ENCODE measurements at places on chromosomes 7 and 10.

DNA sequence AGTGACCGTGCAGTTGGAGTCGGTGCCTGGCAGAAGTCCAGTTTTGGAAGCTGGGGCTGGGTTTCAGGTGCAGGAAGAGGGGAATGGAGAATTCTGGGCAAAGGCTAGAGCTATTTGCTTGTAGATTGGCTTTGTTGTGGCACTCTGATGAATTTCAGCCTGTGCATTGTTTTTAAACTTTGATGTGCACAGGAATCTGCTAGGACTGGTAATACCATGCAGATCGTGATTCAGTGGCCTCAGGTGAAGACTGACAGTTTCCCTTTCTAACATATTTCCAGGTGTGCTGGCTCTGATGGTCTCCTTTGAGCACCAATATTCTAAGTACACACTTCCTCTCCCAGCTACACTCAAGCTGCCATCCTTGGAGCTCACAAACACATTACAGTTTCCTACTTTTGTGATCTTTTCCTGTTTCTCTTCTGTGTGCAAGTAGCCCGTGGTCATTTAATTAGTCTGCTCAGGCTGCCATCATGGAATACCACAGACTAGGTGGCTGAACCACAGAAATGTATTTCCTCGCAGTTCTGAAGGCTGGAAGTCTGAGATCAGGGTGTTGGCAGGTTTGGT, 55.6 kb downstream of the NOC3L start:
- no peak for DNase-seq

DNA sequence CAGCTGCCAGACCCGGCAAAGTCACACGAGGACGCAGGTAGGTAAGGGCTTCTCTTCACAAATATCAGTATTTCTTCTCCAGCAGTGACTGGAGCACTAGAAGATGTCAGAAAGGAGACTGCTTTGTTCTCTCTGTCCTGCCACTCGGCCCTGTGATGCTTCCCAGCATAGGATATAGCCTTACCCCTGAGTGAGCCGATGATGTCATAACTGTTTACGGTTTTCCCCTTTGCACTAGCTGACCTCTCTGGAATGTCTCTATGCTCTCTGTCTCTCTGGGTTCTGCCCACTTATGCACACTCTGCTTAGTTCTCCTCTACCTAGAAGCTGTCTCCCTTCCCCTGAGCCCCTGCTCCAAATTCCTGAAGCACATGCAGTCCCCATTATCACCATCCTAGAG, 167.5 kb upstream of the PODXL start:
- DNase-seq, result no peak

GRCh38 chr7:35530124-35531109, 164.5 kb downstream of the HERPUD2 start:
- DNase-seq, result no peak

DNA sequence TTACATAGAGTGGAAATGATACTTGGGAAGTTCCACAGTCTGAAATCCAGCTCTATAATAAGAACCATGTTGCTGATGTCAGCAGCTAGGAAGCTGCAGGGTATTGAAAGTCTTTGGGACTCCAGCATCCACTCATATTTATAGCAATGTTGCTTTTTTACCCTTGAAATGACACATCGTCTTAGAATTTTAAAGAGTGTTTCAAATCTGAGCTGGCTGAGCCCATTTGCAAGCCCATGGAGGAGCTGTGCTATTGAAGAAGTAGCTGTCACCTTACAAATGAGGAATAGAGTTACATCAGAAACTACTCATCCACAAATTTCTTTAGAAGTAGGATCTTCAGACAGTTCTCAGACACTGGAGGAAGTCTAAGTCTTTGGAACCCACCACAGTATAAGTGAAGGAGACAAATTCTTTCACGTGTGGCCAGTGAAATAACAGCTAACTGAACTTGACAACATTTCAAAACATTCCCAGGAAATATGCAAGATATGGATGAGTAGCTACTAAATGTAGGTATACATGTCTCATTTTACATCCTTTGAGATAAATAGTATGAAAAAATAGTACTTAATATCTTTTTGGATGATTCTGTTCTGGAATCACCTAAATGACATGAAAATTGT, 203.6 kb downstream of the ZNF365 start:
- DNase-seq, result no peak

GRCh38 chr10:88982366-88982765, 8.2 kb upstream of the FAS start:
- no peak for DNase-seq

DNA sequence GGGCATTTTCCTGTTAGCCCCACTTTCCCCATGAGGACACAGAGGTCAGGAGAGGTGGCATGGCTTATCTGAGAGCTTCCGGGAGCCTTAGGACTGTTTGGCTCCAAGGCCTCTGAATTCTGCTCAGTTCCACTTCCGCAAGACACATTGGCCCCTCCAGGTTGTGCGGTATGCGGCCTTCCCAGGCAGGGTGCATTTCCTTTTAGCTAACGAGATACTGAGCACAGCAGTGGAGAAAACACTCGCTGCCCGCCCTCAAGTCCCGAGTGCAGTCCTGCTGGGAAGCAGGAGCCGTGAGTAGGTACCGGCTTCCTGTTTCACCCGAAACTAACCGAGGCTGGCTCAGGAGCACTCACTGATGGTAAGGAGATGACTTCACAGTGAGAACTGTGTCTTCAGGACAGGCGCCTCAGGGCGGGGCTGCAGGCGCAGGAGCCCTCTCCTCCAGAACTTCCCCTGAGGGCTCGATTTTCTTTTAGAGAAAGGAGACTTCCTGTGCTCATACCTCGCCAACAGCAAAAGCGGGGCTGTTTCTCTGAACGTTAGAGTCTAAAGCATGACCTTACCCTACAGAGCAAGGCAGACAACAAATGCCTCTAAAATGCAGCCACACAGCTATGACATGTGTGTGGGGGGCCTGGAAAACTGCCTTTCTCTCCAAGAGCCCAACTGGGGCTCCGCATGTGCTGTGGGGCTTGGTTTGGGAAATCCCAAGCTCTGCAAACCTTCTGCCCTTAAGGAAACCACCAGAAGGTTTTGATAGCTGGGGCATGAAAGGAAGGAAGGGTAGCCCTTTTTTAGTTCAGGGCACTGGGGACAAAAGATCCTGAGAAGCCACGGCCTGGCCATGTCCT, 25.9 kb downstream of the RGS10 start:
- DNase-seq, result no peak

DNA sequence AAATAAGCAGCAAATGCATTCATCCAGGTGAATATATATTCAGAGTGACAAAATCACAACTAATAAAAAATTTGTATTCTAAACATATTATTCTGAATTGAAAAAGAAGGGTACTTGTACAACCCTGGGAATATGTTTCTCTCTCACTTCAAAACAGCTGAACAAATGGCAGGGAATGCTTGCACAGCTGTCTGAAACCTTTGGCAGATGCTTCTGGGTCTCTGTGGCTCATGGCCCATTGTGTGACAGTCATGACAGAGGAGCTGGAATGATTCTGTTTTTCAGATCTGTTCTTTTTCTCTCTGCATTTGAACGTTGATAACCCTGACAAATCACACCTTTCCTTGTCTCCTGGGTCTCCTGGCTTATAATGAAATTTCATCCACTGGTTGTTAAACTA, 275.7 kb upstream of the FZD1 start:
- no peak for DNase-seq

- peak; percentile 30 for DNase-seq
These were observed 134.3 kb upstream of the TNRC18 start for GRCh38 chr7:5557920-5558401.

- no peak for DNase-seq
These were observed 210.5 kb downstream of the CHCHD3 start for GRCh38 chr7:132871419-132871818.

- DNase-seq, result no peak
These were observed 411.7 kb upstream of the NRP1 start for GRCh38 chr10:33746186-33746585.

DNA sequence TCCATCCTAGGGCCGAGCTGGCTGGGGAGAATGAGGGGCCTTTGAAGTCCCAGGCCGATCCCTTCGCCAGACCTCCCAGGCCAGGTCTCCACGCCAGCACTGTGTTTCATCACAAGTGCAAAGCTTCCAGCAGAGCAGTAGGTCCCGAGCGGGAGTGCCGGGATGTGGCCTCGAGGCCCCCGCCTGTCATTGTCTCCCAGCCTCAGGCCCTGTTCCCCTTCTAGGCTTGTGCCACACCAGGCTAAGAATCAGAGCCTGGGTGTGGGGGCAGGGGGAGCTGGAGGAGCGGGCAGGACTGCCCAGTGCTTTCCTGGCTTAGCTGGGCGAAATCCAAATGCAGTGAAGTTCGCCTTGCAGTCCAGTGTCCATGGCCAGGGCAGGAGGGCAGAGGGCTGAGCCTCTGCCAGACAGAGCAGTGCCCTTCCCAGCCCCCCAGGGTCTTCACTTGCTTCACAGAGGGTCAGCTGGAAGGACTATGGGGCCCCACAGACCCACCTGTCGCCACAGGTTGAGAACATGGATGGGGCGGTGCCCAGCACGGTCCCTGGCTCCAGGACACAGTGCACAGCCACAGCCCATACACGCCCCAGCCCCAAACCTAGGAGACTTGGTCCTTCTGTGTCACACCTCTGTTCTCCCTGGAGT, 20.2 kb upstream of the PFKFB3 start:
- DNase-seq, result no peak

DNA sequence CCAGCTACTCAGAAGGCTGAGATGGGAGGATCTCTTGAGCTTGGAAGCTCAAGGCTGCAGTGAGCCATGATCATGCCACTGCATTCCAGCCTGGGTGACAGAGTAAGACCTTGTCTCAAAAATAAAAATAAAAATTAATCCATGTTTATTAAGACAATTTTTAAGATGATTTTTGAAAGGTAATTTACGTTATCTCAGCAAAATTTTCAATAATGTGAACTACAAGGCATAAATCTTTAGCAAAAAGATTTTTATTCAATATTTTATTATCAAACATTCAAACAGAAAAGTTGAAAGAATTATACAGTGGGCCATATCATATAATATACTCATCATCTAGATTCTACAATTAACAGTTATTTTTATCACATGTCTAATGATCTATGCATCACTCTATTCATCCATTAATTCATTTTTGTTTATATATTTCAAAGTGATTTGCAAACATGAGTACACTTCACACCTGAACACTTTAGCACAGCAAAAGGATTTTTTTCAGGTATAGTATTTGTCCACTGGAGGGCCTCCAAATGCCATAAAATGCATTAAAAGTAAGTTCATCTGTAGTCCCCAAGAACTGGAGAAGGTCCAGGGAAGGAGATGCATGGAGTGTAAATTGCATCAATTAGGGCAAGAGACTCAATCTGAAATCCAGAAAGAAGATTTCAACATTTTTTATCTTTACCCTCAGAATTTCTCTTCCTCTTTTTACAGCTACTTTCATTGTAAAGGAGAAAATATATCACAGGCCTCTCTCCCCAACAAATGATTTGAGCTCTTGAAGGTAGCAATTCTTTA, 38.6 kb upstream of the RSBN1L start:
- peak; percentile 49 for DNase-seq

DNA sequence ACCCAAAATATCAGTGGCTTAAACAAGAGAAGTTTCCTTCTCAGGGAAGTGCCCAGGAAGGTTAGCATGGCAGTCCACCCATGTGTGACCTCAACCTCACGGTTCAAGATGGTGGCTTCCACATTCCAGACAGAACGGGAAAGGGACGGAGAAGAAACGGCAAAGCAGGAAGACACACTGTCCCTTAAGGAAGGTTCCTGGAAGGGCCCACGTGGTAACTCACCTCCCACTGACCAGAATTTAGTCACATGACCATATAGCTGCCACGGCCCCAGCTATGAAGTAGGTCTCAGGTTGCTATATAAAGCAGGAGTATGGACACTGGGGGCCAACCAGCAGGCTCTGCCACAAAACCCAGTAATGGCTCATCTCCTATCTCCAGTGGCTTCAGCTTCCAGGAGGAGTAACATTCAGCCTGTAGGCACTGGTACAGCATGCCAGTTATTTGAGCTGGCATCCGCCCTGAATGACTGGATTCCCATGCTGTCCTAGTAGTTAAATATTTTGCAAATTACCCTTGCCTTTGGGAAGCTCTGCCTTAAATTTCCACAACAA, 278.5 kb upstream of the KLF14 start:
- DNase-seq, result no peak

DNA sequence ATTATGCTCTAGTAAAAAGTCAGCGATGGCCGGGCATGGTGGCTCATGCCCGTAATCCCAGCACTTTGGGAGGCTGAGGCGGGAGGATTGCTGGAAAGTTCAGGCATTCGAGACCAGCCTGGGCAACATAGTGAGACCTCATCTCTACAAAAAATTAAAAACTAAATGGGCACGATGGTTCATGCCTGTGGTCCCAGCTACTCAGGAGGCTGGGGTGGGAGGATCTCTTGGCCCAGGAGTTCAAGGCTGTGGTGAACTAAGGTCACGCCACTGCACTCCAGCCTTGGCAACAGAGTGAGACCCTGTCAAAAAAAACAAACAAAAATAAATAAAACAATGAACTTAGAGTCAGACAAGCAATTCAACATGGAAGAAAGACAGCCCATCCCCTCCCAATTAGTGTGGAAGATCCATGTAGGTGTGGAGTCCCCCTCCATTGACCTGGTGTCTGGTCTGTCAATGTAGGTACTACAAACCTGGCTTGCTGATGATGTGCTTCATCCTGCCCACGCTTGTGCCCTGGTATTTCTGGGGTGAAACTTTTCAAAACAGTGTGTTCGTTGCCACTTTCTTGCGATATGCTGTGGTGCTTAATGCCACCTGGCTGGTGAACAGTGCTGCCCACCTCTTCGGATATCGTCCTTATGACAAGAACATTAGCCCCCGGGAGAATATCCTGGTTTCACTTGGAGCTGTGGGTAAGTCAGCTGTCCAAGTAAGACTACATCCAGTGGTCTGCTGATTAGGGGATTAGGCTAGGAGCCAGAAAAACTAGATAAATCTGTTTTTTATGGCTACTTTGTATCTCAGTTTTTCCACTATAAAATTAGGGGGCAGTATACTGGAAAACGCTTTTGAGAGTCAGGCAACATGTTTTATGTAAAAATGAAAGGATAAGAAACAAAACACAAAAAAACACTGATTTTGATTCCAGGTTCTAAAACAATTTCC, 9.3 kb downstream of the SCD start:
- no peak for DNase-seq

DNA sequence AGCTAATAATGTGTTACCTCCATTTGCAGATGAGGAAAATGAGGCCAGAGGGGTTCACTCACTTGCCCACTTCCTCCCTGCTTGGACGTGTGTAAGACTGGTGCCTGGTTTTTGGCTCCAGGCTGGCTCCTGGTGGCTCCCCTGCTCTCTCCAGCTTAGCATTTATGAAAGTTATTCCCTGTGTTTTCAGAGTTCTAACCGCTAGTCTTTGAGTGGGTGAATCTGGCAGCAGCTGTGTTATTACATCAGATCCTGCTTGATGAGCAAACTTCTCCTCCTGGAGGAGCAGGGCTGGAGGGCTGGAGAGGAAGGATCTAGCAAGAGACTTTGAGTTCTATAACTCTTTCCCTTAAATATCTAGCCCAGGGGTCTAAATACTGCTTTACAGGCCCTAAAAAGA, 80.9 kb upstream of the AGBL3 start:
- DNase-seq, result no peak
